ENCODE measurements at places on chromosomes 1 and 21. TPM values are rescaled to one million over a fixed set of nuclear protein-coding genes. Genes with fewer than 3 reads are reported as not detected.

FNBP1L gene
- 18.6 TPM for total RNA-seq

HCRTR1 gene
- total RNA-seq, result not detected

GPR61 gene
- not detected for total RNA-seq

ITLN2 gene
- total RNA-seq, result 0.55 TPM

EXTL1 gene
- total RNA-seq, result 9.5 TPM

LAPTM5 gene
- 13.6 TPM for total RNA-seq

HPDL gene
- 2.7 TPM for total RNA-seq

TPTE gene
- total RNA-seq, result not detected

DNA sequence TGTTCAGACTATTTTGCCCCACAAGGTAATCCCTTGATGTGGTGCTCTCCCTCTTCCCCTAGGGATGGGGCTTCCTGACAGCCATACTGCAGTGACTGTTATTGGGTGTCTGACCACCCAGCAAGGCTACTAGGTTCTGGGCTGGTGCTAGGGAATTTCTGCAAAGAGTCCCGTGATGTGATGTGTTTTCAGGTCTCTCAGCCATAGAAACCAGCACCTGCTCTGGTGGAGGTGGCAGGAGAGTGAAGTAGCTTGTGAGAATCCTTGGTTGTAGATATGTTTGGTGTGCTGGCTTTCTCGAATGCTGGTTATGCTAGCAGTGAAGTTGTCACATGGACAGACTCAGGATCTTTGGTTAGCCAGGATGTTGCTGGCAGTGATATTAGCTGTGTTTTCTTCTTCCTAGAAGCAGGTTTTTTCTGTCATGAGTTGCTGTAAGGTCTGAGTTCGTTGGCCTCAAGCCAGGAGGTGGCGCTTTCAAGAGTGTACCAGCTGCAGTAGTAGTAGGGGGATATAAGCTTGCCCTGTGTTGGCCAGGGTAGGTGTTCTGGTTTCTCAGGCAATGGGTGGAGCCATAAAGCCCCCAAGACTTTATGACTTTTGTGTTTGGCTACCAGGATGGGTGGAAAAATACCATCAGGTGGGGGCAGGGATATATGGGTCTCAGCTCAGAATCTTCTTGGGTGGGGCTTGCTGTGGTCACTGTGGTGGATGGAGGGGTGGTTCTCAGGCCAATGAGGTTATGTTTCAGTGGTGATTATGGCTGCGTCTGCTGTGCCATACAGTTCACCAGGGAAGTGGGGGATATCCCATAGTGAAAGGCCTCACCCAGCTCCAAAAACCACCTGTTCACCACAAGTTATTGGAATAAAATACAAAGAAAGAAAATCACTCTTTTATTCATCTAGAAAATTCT lies 1112.3 kb downstream of the KCNT2 start:
- no peak overlapping the region for H3K27ac ChIP-seq
- no peaks in the 10 kb centered on the region for H3K27me3 ChIP-seq
- no peaks in the 10 kb centered on the region for H3K36me3 ChIP-seq
- H3K4me1 ChIP-seq, result no peaks in the 10 kb centered on the region

GRCh38 chr1:61639608-61640336 lies 85.2 kb downstream of the TM2D1 start:
- peak overlapping the region; percentile 79 for H3K27ac ChIP-seq
- H3K4me3 ChIP-seq, result no peak overlapping the region
- no peaks in the 10 kb centered on the region for H3K27me3 ChIP-seq
- peaks cover 67% of the 10 kb centered on the region for H3K4me1 ChIP-seq

- DNase-seq, result no peak
- H3K36me3 ChIP-seq, result no peaks in the 10 kb centered on the region
- H3K4me3 ChIP-seq, result no peak overlapping the region
- no peaks in the 10 kb centered on the region for H3K4me1 ChIP-seq
Observed at GRCh38 chr1:36070349-36070748, 13.5 kb upstream of the TEKT2 start.

DNA sequence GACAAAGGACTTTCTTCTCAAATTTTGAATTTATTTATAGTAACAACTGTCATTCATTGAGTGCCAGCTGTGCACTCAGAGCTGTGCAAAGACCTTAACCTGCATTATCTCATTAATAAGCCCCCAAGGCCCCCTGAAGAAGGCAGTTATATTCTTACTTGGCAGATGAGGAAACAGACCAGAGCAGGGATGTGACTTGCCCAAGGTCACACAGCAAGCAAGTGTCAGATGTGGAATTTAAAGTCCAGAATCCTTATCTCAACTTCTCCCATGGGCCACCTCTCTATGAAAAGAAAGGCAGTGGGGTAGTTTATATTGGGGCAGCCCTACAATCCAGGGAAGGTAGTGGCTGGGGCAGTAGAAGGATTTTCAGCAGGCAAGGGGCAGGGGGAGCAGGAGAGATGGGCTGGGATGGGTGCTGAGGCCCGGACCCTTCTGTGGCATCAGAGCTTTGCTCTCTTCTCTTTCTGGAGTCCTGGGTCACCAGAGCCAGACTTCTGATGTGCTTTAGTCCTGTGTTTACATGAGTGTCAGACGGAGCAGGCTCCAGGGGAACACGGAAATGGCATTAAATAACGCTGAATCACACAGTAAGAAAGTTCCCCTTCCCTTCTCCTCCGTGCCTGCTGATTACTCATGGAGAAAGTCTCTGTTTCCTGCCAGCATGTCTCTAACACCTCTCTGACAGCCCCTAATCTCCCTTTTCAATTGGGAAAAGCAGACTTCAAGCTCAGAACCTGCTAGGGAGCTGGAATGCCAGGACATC lies 39.5 kb downstream of the EPHB2 start:
- no peak for DNase-seq
- H3K27me3 ChIP-seq, result no peaks in the 10 kb centered on the region
- peak overlapping the region; percentile 65 for H3K27ac ChIP-seq

DNA sequence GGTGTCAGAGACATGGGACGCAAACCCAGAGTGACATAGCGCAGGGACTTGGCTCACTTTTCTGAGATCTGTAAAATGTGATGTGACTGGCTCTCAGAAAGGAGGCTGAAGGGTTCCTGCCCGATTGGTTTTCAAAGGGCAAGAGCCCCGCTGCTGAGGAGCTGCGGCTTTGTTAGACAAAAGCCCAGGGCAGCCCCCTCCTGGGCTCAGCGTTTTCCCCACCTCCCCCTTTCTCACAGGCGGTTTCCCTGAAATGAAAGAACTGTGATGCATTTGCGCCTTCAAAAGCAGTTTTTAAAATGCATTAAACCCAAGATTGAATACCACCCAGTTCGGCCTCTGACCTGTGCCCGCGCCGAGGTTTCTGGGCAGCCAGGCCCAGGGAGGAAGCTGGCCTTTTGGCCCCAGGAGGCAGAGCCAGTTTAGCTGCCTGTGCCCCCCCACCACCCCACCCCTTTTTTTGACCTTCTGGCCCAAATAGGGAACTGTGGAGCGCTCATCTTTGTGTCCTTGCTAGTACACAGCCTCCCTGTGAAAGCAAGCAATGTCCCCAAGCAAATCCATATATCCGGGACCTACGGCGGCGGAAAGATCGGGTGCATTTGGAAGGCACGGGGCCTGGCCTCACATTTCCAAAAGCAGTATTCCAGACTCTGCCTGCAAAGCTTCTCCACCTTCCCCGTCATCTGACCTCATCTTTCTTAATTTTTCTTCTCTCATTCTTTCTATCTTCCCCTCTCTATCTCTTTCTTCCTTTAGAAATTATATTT lies 28.6 kb downstream of the CD247 start:
- DNase-seq, result no peak
- peaks cover 22% of the 10 kb centered on the region for H3K27me3 ChIP-seq
- H3K36me3 ChIP-seq, result no peaks in the 10 kb centered on the region
- H3K27ac ChIP-seq, result no peak overlapping the region
- H3K4me1 ChIP-seq, result no peaks in the 10 kb centered on the region
- H3K4me3 ChIP-seq, result no peak overlapping the region

DNA sequence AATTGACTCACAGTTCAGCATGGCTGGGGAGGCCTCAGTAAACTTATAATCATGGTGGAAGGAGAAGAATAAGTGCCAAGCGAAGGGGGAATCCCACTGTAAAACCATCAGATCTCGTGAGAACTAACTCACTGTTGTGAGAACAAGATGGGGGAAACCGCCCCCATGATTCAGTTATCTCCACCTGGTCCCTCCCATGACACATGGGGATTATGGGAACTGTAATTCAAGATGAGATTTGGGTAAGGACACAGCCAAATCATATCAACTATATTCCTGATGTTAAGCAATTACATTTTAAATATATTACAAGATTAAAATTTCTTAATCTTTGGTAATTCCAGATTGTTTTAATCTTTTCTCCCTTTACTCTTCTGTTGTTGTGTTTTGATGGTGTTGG lies 55.2 kb downstream of the FNBP1L start:
- no peak for DNase-seq
- no peaks in the 10 kb centered on the region for H3K36me3 ChIP-seq

- no peaks in the 10 kb centered on the region for H3K4me1 ChIP-seq
- H3K36me3 ChIP-seq, result peaks cover 20% of the 10 kb centered on the region
- no peak overlapping the region for H3K4me3 ChIP-seq
- DNase-seq, result no peak
- H3K27me3 ChIP-seq, result no peaks in the 10 kb centered on the region
- H3K27ac ChIP-seq, result no peak overlapping the region
Observed at GRCh38 chr1:92317836-92318493, 19.1 kb downstream of the RPAP2 start.

DNA sequence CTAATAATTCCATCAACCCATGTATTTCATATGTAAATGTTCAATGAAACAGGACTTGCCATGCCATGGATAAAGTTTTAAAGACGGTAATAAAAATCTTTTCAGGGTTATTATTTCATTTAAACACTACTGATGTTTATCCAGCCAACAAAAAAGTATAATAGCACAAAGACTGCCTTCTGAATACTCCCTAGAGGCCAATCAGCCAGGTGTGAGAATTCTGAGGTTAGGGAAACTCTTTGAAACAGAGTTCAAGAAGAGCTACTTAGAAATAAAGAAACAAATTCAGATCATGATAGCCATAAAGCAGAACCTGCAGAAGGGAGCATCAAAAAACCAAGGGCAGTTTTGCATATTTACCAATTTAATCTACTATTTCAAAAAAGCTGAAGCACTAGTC lies 48.7 kb downstream of the AKT3 start:
- no peaks in the 10 kb centered on the region for H3K27me3 ChIP-seq
- H3K4me3 ChIP-seq, result no peak overlapping the region
- H3K4me1 ChIP-seq, result peaks cover 3% of the 10 kb centered on the region

DNA sequence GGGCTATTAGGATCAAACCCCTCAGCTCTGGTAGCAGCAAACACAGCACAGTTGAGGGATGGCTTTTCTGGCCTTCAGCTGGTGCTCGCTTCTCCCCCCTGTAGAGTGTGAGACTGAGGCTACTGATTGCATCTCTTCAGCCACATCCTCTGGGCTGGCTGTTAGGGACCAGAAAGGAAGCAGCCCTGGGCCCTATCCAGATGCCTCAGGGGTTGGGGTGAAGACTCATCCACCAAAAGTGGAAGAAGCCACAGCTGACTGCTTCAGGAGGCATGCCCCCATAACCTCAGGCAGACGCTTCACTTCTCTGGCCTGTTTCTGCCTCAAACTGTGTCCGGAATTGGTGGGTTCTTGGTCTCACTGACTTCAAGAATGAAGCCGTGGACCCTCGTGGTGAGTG lies 6.2 kb upstream of the TMEM200B start:
- peaks cover 3% of the 10 kb centered on the region for H3K27me3 ChIP-seq
- no peak overlapping the region for H3K27ac ChIP-seq
- H3K4me1 ChIP-seq, result peaks cover 17% of the 10 kb centered on the region

- H3K27ac ChIP-seq, result no peak overlapping the region
- no peaks in the 10 kb centered on the region for H3K4me1 ChIP-seq
- H3K27me3 ChIP-seq, result no peaks in the 10 kb centered on the region
- DNase-seq, result no peak
- no peaks in the 10 kb centered on the region for H3K36me3 ChIP-seq
Observed at GRCh38 chr1:194447636-194448035, 1261.2 kb upstream of the B3GALT2 start.

GRCh38 chr21:25424634-25425033 lies 182.6 kb downstream of the MRPL39 start:
- no peaks in the 10 kb centered on the region for H3K36me3 ChIP-seq
- no peaks in the 10 kb centered on the region for H3K27me3 ChIP-seq
- H3K4me1 ChIP-seq, result no peaks in the 10 kb centered on the region
- H3K27ac ChIP-seq, result no peak overlapping the region
- no peak for DNase-seq

DNA sequence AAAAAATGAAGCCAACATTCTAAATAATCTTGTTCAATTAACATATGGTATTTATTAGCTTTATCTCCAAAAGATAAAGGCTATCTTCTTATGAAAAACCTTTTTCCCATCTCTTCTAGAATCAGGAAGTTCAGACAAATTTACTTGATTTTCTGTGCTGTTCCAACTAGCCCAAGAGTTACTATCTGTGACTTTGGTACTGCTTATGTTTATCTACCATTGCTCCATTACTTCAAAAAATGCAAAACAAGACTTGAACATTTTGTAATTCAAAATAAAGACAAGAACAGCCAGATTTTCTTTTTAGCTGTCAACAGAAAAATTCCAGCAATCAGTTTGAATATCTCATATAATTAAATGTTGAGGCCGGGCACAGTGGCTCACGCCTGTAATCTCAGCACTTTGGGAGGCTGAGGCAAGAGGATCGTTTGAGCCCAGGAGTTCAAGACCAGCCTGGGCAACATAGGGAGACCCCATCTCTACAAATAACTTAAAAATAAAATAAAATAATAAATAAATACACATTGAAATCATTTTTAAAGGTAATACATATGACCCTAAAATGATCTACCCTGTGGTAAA lies 188.5 kb downstream of the LTN1 start:
- H3K27ac ChIP-seq, result peak overlapping the region; percentile 60
- DNase-seq, result no peak
- H3K4me1 ChIP-seq, result no peaks in the 10 kb centered on the region
- H3K36me3 ChIP-seq, result no peaks in the 10 kb centered on the region
- H3K27me3 ChIP-seq, result no peaks in the 10 kb centered on the region

DNA sequence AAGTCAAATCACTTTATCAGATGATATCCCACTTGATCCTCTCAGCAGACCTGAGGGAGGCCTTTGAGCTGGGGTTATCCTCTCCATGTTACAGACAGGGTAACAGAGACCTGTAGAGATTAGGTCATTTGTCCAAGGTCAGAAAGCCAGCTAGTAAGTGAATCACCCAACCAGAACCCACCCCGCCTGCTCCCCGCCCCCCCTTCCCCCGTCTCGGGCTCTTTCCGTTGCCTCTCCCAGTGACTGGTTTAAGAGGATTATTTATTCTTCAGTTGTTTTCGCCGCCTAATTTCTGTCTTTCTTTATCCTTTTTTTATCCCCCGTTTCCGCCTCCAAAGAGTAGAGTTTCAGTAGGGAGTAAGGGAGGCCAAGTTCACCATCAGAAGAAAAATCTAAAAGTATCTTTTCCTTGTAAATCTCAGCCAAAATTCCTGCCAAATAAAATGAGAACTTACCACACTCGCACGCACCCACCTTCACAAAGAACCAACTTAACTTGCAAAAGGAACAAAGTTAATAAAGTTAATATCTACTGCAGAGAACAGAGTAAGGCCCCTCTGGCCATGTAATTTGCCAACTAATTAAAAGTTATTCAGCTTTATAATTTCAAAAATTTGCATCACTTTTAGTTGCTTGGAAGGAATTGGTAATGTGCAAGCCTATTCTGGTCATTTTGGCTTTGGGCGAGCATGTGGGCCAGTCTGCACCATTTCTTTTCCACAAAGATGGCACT lies 76.8 kb upstream of the TRABD2B start:
- H3K27me3 ChIP-seq, result no peaks in the 10 kb centered on the region
- H3K4me1 ChIP-seq, result no peaks in the 10 kb centered on the region
- H3K4me3 ChIP-seq, result no peak overlapping the region
- DNase-seq, result no peak
